ENCODE measurements at places on chromosomes 2 and 18.
A peak's percentile ranks its signal among the peaks of the same experiment; 100 is the strongest.

DNA sequence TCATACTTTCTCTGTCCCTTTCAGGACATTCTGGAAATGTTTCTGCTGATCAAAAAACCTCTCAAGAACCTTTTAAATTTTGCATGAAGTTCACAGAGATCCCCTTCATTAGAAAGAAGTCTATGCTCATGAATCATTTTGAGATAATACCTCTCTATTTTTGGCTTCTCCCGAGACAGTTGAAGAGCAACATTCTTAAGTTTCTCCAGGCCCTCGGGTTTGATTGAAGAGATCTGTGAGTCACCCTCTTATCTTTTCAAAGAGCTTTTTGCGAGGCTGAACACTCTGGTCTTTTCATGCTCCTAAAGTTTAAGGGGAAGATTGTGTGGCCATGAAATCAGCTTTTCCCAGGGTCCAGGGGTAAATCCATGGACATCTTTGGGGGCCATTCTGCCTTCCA, 354.2 kb downstream of the FBXO15 start:
- H3K36me3 ChIP-seq = no peaks in the 10 kb centered on the region
- H3K27ac ChIP-seq = no peak overlapping the region
- H3K4me1 ChIP-seq = no peaks in the 10 kb centered on the region
- no peak overlapping the region for H3K4me3 ChIP-seq
- H3K27me3 ChIP-seq = no peaks in the 10 kb centered on the region
- DNase-seq = no peak

- H3K27me3 ChIP-seq = peaks cover 12% of the 10 kb centered on the region
- no peak for DNase-seq
Observed at GRCh38 chr2:101942851-101943250, 48.9 kb upstream of the IL1R2 start.

GRCh38 chr2:27085673-27086089, 891 bp upstream of the KHK start:
- no peaks in the 10 kb centered on the region for H3K27me3 ChIP-seq
- peak; percentile 60 for DNase-seq
- no peaks in the 10 kb centered on the region for H3K36me3 ChIP-seq
- peak overlapping the region; percentile 8 for H3K27ac ChIP-seq
- H3K4me3 ChIP-seq = peak overlapping the region; percentile 81

GRCh38 chr2:73594251-73594650, 48.0 kb downstream of the NAT8 start:
- no peaks in the 10 kb centered on the region for H3K27me3 ChIP-seq
- no peak for DNase-seq
- H3K4me3 ChIP-seq = no peak overlapping the region
- H3K4me1 ChIP-seq = no peaks in the 10 kb centered on the region

- H3K4me3 ChIP-seq = no peak overlapping the region
- H3K36me3 ChIP-seq = no peaks in the 10 kb centered on the region
- H3K27me3 ChIP-seq = peaks cover 18% of the 10 kb centered on the region
- H3K4me1 ChIP-seq = no peaks in the 10 kb centered on the region
Observed at GRCh38 chr2:186702006-186702405, 8.1 kb downstream of the FAM171B start.

- H3K4me3 ChIP-seq = no peak overlapping the region
- H3K27me3 ChIP-seq = no peaks in the 10 kb centered on the region
- peak; percentile 6 for DNase-seq
- H3K4me1 ChIP-seq = peaks cover 37% of the 10 kb centered on the region
- no peak overlapping the region for H3K27ac ChIP-seq
Observed at GRCh38 chr2:128315122-128315828, 3.4 kb downstream of the HS6ST1 start.

DNA sequence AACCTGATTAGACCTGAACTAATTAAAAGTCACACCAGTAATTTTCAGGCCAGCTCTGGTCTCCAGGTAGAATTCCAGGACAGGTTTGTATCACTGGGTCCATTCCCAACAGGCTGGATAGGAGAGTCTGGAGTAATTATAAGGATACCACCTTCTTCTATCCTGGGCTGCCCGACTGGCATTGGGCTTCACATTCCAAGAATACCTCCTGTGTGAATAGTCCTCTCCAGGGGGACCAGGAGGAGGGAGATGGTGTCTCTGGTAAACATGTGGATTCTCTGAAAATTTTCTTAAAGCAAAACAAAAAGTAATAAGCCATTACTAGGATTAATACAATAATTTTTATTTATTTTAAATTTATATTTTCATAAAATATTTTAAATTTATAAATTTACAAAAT, 17.3 kb downstream of the DUSP11 start:
- H3K27me3 ChIP-seq = no peaks in the 10 kb centered on the region
- no peak for DNase-seq
- H3K36me3 ChIP-seq = peaks cover 38% of the 10 kb centered on the region
- no peak overlapping the region for H3K4me3 ChIP-seq

GRCh38 chr2:201608021-201608420, 35.3 kb downstream of the TMEM237 start:
- no peak for DNase-seq
- peaks cover 10% of the 10 kb centered on the region for H3K27me3 ChIP-seq
- no peaks in the 10 kb centered on the region for H3K36me3 ChIP-seq
- H3K27ac ChIP-seq = no peak overlapping the region
- H3K4me3 ChIP-seq = no peak overlapping the region

DNA sequence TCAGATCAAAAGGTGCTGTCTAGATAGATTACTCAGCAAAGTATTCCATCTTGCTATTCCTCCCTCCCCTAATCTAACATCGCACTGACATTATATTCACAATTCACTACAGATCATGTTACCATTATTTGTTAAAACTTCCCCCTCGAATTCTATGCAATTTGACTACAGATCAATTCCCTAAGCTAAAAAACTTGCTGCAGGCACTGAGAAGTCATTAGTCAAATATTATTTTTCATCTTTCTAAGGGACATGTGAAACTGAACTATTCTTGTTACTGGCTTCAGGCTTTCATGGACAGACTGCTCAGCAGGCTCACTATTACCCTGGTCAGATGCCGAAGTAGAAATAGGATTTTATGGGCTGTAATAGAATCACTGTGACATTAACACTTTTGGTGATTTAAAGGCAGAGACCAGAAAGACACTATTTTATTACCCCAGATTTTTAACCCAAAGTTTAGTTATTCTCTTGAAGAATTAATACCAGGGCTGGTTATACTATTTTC, 15.1 kb downstream of the MYL1 start:
- H3K36me3 ChIP-seq = no peaks in the 10 kb centered on the region
- H3K27ac ChIP-seq = no peak overlapping the region
- no peak overlapping the region for H3K4me3 ChIP-seq
- H3K4me1 ChIP-seq = no peaks in the 10 kb centered on the region

DNA sequence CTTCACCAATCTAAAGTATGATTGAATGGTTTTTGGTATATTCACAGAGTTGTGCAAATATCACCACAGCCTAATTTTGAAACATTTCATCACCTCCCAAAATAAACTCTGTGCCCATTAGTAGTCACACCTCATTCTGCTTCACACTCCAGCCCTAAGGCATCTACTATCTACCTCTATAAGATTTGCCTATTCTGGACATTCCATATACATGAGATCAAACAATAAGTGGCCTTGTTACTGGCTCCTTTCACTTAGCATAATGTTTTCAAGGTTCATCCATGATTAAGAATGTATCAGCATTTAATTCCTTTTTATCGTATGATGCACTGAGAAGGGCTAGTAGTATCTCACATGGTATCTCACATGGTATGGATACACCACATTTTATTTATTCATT, 204.6 kb upstream of the SMAD7 start:
- no peak overlapping the region for H3K4me3 ChIP-seq
- H3K27ac ChIP-seq = no peak overlapping the region
- H3K36me3 ChIP-seq = peaks cover 40% of the 10 kb centered on the region
- H3K4me1 ChIP-seq = no peaks in the 10 kb centered on the region

- H3K27me3 ChIP-seq = no peaks in the 10 kb centered on the region
- no peaks in the 10 kb centered on the region for H3K4me1 ChIP-seq
- H3K4me3 ChIP-seq = no peak overlapping the region
- H3K36me3 ChIP-seq = no peaks in the 10 kb centered on the region
- no peak for DNase-seq
- no peak overlapping the region for H3K27ac ChIP-seq
Observed at GRCh38 chr2:16368951-16369350, 296.7 kb downstream of the CYRIA start.

DNA sequence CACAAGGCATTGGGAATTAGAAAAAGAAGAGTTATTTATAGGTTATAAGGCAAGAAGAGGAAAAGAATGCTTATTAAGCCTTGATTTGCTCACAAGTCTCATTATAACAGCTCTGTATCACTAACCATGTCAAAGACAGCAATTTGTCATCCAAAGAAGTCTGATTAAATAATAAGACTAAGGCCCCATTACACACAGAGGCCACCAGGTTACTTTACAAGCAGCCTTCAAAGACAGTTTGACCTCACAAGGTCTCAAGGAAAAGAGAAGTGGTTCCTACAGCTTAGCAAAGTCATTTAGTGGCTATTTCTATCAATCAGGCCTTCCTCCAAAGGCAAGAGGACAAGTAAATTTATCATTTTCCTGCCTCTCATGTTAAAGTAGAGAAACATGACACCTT, 188.5 kb downstream of the MBD2 start:
- H3K27ac ChIP-seq = no peak overlapping the region
- no peaks in the 10 kb centered on the region for H3K4me1 ChIP-seq
- H3K4me3 ChIP-seq = no peak overlapping the region
- H3K36me3 ChIP-seq = no peaks in the 10 kb centered on the region
- DNase-seq = no peak

DNA sequence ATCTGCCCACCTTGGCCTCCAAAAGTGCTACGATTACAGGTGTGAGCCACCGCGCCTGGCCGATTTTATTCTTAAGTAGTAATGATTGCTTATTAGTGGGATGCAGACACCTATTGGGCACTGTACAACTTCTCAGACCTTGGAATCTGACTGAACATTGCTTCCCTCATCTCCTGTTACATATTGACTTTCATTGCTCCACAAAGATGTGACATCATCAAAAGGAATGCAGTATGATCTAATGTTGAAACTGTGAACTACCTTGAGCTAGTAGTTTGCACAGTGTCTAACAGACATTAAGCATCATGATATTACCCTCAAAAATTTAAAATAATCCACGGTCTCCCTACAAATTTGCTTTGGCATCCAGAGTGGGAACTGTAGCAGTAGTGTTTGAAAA, 109.8 kb upstream of the SIX2 start:
- no peaks in the 10 kb centered on the region for H3K27me3 ChIP-seq
- DNase-seq = no peak
- no peaks in the 10 kb centered on the region for H3K36me3 ChIP-seq
- H3K27ac ChIP-seq = no peak overlapping the region
- no peaks in the 10 kb centered on the region for H3K4me1 ChIP-seq
- H3K4me3 ChIP-seq = no peak overlapping the region

DNA sequence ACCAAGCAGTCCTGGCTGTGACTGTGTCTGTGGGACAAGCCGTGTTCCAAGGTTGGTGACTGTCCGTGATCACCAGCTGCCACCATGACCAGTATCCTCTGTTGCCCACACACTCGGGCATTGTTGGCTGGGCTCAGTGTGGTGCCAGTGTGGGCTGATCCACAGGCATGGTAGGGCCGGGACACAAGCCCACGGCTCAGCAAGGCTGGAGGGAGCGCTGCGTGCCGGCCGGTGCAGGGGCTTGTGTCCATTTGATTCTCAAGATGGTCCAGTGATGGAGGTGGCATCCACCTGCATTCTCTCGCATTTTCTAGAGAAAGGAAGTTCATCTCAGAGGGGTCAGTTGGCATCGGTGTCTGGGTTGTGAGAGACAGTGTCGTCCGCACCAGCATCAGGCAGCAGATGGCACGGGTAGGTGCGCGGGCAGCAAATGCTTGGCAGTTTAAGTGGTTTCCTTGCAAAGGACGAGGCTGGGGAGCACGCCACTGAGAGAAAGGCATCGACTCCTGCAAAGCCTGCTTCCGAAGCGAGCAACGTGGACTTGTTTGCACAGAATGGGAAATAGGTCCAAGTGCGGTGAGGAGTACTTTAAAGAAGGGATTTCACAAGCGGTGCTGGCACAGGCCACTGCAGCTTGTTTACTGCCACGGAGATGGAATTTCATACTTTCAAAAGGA, 20.9 kb downstream of the TWIST2 start:
- no peak overlapping the region for H3K4me3 ChIP-seq
- peaks cover 3% of the 10 kb centered on the region for H3K4me1 ChIP-seq
- H3K27me3 ChIP-seq = peaks cover 5% of the 10 kb centered on the region

DNA sequence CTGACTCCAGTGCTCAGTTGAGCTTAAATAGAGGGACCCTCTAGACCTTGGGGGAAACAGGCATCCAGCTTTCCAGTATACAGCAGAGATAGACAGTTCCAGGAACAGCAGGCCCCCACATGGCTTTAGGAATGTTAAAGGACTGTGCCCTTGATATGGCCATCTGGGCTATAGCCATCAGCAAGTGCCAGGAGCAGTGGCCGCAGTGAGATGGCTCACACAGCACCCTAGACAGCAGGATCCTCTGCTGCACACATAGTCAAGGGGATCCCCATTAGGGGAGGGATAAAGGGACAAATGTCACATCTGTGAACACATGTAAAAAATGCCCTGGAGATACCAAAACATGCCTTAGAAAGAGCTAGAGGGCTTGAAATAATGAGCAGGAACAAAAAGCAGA, 213.4 kb downstream of the PTH2R start:
- no peak overlapping the region for H3K4me3 ChIP-seq
- no peak for DNase-seq
- no peaks in the 10 kb centered on the region for H3K4me1 ChIP-seq

DNA sequence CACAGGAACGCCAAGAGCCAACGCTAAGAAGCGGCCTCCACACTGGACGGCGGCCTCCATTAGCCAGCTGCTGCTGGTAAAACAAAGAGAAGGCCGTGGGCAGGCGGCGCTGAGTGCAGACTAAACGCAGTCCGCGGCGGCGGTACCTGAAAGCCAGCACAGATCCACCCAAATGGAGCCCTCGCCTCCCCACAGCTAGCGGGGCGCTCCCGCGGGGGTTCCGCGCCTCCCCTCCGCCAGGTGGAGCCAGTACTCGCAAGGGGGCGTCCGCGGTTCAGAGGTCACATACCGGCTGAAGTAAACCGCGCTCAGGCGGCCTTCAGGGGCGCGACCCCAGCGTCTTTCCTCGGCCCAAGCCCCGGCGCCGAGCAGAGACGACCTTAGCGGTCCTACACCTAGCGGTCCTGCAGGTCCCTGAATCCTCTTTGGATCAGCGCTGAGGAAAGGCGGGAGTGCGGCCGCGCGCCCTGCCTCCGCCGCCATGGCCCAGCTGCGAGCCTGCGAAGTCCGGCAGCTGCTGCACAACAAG, 293.1 kb upstream of the ERBB4 start:
- no peak overlapping the region for H3K4me3 ChIP-seq
- H3K27ac ChIP-seq = no peak overlapping the region
- DNase-seq = no peak
- H3K27me3 ChIP-seq = no peaks in the 10 kb centered on the region
- peaks cover 1% of the 10 kb centered on the region for H3K36me3 ChIP-seq

- no peak within 1 kb of the TSS for H3K27ac ChIP-seq
- peaks cover 41% of the 10 kb centered on the region for H3K27me3 ChIP-seq
- peaks cover 20% of the 10 kb centered on the region for H3K4me1 ChIP-seq
- DNase-seq = peak; percentile 61
Observed at GRCh38 chr2:15939854-15940660, at the start of gene MYCN. Gene MYCN, plus strand, starts transcription at chr2:15940550. Its CDS starts 1,515 bp downstream, at chr2:15942065.

DNA sequence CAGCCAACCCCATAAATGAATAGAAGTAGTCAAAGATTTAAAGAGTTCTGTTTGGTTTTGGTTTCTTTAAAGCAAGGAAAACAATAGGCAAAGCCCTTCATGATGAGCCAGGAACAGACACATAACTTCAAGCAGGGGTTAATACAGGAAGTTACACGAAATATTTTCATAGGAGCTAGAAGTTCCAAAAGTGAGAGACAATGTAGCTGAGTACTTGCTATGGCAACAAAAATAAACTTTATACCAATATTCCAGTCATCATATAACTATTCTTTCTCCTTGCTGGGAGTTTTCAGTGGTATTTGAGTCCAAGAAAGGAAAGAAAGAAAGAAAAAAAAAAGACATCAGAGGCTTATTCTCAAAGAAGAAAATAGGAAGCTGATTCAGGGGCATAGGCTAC, 56.2 kb downstream of the COBLL1 start:
- H3K27ac ChIP-seq = no peak overlapping the region
- no peaks in the 10 kb centered on the region for H3K27me3 ChIP-seq
- no peak for DNase-seq
- no peaks in the 10 kb centered on the region for H3K4me1 ChIP-seq
